ENCODE measurements at places on chromosomes 2 and 18. TPM values are rescaled to one million over a fixed set of nuclear protein-coding genes. Genes with fewer than 3 reads are reported as not detected.

DNA sequence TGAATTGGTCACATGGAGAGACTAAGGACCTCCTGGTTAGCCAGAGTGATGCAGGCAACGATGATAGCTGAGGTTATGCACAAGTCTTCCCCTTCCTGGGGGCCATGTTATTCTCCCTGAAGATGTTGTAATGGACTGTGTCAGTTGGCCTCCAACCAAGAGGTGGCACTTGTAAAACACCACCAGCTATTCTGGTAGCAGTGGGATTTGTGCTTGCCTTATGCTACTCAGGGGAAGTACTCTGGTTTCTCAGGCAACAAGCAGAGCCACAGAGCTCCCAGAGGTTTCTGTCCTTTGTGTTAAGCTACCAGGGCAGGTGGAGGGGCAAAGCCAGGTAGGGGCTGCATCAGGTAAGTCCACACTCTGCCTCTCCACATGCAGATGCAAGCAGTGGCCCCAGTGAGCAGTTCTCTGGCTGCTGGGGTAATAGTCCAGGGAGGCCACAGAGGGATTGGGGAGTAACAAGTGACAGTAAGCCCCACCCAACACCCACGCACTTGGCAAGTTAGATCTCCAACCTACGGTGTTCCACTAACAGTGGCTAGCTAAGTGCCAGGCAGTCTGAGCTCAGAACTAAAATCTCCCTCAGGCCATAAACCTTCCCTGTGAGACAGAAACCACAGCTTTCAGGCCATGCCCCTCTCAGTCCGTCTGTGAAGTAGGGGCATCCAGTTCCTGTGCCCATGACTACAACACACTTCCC lies 99.7 kb downstream of the RND3 start:
- no peaks in the 10 kb centered on the region for H3K36me3 ChIP-seq
- DNase-seq: no peak
- no peak overlapping the region for H3K27ac ChIP-seq
- no peak overlapping the region for H3K4me3 ChIP-seq
- no peaks in the 10 kb centered on the region for H3K27me3 ChIP-seq
- no peaks in the 10 kb centered on the region for H3K4me1 ChIP-seq

DNA sequence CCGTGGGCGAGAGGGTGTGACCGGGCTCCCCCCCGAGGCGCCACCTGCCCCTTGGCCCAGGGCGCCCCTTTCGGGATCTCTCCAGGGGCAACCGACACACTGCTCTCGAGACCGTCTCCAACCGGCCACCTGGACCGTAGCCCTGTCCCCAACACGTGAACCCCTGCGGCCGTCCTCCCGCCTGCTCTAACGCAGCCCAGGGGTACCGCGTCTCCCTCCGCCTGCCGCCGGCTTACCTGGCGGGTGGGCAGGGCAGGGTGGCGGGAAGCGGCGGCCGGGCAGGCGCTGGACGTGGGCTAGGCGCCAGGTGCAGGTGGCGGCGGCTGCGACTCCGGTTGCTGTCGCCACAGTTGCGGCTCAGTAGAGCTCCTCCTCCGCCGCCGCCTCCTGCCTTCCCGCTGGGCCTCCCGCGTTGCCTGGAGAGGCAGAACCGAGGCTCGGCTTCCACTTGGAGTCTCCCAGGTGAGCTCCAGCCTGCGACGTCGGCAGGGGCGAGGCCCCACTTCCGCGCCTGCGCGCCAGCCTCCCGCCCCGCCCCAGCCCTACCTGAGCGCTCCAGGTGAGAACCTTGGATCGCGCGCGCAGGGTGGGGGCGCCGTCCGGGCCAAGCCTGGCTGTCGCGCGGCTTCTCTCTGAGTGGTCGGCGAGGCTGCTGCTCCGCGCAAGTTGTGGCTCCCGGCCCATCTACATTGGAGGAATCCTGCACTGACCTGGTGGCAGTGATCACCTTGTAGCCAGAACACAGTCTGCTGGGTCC lies at the start of gene GALNT3:
Gene GALNT3, minus strand, starts transcription at position 469 of the 757 bp plus-strand sequence. CDS start 23,547 bp downstream, outside the sequence.
- no peaks in the 10 kb centered on the region for H3K4me1 ChIP-seq
- peak within 1 kb of the TSS; percentile 61 for H3K4me3 ChIP-seq
- no peaks in the 10 kb centered on the region for H3K27me3 ChIP-seq
- H3K27ac ChIP-seq: peak within 1 kb of the TSS; percentile 94
- DNase-seq: peak; percentile 92

GRCh38 chr2:26316845-26317244 lies 29.1 kb upstream of the SELENOI start:
- no peaks in the 10 kb centered on the region for H3K36me3 ChIP-seq
- no peak overlapping the region for H3K27ac ChIP-seq
- no peaks in the 10 kb centered on the region for H3K4me1 ChIP-seq
- DNase-seq: no peak

- peaks cover 22% of the 10 kb centered on the region for H3K36me3 ChIP-seq
- H3K4me1 ChIP-seq: peaks cover 3% of the 10 kb centered on the region
- no peaks in the 10 kb centered on the region for H3K27me3 ChIP-seq
- H3K27ac ChIP-seq: no peak overlapping the region
- H3K4me3 ChIP-seq: no peak overlapping the region
These were observed 47.2 kb downstream of the BOLA3 start for GRCh38 chr2:74100254-74101216.

DNA sequence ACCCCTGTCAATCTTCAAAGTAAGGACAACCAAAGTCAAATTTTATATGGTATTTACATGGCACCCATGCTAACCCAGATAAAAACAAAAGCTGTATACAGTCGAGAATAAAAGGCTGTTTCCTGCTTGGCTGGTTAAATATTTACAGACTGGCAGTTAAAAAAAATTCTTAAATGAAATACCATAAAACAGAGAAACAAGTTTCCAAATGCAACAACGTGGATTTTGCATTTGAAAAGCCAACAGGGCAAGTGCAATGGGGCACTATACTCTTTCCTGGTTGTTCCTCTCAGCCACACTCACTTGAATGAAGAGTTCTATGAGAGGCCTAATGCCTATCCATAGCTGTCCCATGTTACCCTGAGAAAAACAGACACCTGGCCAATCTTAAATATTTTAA lies 6.1 kb upstream of the NR4A2 start:
- peak overlapping the region; percentile 43 for H3K27ac ChIP-seq
- no peak for DNase-seq
- no peaks in the 10 kb centered on the region for H3K4me1 ChIP-seq
- no peaks in the 10 kb centered on the region for H3K36me3 ChIP-seq

DNA sequence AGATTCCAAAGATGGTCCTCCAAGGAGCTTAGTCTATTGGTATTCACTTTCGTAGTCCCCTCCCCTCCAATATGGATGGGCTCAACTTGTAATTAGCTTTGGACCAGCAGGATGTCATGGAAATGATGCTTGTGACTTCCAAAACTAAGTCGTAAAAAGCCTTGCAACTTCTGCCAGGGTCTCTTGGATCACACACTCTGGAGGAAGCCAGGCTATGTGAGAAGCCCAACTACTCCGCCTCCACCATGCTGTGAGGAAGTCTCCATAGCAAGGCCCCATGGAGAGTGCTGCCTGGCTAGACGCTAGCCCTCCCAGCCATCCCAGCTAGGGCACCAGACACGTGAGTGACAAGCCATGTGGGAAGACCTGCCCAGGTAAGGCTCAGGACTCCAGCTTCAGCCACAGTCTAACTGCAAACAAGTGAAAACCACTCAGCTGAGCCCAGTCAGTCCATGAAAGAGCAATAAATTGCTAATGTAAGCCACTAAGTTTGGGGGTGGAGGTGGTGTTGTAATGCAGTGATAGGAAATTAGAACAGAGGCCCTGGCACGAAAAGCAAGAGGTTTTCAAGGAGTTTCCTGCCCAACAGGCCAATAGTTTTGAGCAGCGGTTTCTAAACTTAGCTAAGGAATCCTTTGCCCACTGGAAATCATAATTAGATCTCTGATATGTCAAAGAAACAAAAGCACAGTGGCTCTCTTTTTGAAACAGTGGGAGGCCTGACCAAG lies 77.5 kb upstream of the GLI2 start:
- no peak overlapping the region for H3K27ac ChIP-seq
- H3K4me1 ChIP-seq: no peaks in the 10 kb centered on the region
- H3K4me3 ChIP-seq: no peak overlapping the region
- H3K36me3 ChIP-seq: no peaks in the 10 kb centered on the region
- no peaks in the 10 kb centered on the region for H3K27me3 ChIP-seq

GRCh38 chr2:10787176-10787968 lies 25.2 kb downstream of the PDIA6 start:
- no peaks in the 10 kb centered on the region for H3K27me3 ChIP-seq
- no peaks in the 10 kb centered on the region for H3K4me1 ChIP-seq
- peaks cover 18% of the 10 kb centered on the region for H3K36me3 ChIP-seq
- H3K27ac ChIP-seq: no peak overlapping the region

- no peak for DNase-seq
- no peaks in the 10 kb centered on the region for H3K4me1 ChIP-seq
- no peaks in the 10 kb centered on the region for H3K27me3 ChIP-seq
- H3K36me3 ChIP-seq: no peaks in the 10 kb centered on the region
- no peak overlapping the region for H3K4me3 ChIP-seq
These were observed 159.1 kb downstream of the PPP1R1C start for GRCh38 chr2:182144776-182145165.

DNA sequence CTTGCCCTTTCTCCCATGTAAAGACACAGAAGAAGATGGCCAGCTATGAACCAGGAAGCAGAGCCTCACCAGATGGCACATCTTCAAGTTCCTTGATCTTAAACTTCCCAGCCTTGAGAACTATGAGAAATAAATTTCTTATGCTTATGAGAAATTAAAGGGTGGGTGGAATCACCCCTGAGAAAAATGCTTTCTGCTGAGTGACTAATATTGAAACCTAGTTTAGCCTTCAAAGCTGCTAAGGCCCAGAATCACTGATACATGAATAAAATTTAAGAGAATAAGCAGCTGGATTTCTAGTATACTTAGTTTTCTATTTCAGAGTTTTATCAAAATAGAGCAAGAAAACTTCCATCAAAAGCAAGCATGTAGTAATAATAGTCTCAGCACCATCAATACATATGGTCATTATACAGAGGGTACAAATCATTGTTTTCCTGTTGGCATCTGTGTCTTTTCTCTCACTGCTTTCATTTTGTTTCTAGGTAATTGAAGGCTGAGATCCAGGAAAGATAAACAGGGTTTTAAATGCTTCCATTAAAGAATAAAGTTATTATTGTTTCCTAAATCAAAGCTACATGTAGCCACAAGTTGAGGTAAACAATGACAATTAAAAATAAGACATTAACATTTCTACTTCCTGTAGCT lies 53.3 kb upstream of the COL5A2 start:
- H3K4me1 ChIP-seq: no peaks in the 10 kb centered on the region
- H3K27me3 ChIP-seq: no peaks in the 10 kb centered on the region
- H3K36me3 ChIP-seq: no peaks in the 10 kb centered on the region
- no peak overlapping the region for H3K4me3 ChIP-seq
- H3K27ac ChIP-seq: no peak overlapping the region
- no peak for DNase-seq

GRCh38 chr2:121429119-121429903 lies 101.4 kb upstream of the RNU4ATAC start:
- H3K4me3 ChIP-seq: no peak overlapping the region
- H3K27ac ChIP-seq: no peak overlapping the region
- DNase-seq: no peak
- no peaks in the 10 kb centered on the region for H3K27me3 ChIP-seq
- H3K36me3 ChIP-seq: no peaks in the 10 kb centered on the region
- no peaks in the 10 kb centered on the region for H3K4me1 ChIP-seq

DNA sequence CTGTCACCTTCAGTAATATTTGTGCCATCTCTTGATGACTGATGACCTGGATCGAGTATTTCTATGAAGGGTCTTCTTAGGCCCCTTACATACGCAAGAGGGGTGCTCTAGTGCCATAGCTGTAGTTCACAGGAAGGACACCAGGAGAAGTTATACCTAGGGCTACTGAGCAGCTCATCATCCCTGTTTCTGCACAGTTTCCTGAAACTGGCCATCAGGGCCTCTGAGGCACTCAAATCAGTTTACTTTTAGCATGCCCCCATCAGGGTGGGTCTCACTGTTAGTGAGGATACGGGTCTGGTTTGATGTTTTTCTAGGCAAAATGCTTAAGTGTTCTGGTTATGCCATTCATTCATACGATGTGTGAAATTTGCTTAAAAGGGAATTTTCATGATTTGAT lies 20.0 kb upstream of the FBLN7 start:
- H3K36me3 ChIP-seq: no peaks in the 10 kb centered on the region
- DNase-seq: no peak
- H3K4me1 ChIP-seq: no peaks in the 10 kb centered on the region

DNA sequence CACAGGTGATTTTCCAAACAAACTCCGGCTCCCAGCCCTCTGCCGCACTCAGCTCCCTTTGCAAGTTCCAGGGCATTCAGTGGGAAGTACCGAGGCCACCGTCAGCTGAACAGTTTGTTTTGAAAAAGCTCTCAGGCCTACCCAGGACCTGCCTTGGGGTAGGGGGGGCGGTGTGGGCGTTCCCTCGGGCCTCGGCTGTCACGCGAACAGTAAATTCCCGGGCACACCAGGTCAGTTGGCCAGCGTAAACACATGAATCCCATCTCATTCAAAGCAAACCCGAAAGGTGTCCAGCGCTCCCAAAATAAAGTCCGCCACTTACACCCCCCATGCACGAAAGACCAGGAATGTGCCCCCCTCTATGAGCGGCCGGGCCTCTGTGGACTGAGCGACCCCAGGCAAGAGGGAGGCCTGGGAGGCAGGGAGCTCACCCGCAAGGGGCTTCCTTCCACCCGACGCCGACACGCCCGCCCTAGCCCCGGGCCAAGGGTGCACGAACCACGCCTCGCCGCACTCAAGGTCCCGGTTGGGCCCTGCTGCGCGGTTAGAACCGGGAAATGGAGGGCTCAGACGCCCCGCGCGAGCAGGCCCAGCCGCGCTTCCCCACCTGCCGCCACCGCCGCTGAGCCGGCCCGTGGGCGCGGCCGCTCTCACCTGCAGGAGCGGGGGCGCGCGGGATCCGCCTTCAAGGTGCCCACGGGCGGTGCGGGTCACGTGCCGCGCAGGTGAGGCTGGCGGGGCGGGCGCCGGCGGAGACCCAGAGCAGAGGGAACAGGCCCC lies at the start of gene WDSUB1:
Gene WDSUB1, minus strand, starts transcription at position 775 of the 780 bp plus-strand sequence. CDS start 3,634 bp downstream, outside the sequence.
- no peaks in the 10 kb centered on the region for H3K36me3 ChIP-seq
- no peaks in the 10 kb centered on the region for H3K4me1 ChIP-seq
- peak; percentile 75 for DNase-seq
- H3K27ac ChIP-seq: peak within 1 kb of the TSS; percentile 94
- H3K27me3 ChIP-seq: no peaks in the 10 kb centered on the region

DNA sequence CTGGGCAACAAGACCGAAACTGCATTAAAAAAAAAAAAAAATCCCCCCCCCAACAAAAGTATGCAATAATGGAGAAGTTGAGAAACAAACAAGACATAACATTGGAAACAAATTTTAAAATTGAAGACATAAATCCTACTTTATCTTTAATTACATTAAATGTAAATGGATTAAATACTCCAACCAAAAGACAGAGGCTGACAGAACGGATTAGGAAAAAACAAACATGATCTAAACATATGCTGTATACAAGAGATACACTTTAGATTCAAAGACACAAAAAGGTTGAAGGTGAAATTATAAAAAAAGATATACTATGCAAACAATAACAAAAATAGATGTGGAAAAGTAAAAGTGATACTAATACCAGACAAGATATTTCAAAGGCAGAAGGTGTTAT lies 350.8 kb upstream of the RGPD4 start:
- H3K4me3 ChIP-seq: no peak overlapping the region
- no peaks in the 10 kb centered on the region for H3K4me1 ChIP-seq
- DNase-seq: no peak
- no peaks in the 10 kb centered on the region for H3K27me3 ChIP-seq
- no peaks in the 10 kb centered on the region for H3K36me3 ChIP-seq
- no peak overlapping the region for H3K27ac ChIP-seq

- no peaks in the 10 kb centered on the region for H3K27me3 ChIP-seq
- no peak overlapping the region for H3K4me3 ChIP-seq
- no peak overlapping the region for H3K27ac ChIP-seq
- H3K4me1 ChIP-seq: no peaks in the 10 kb centered on the region
- H3K36me3 ChIP-seq: no peaks in the 10 kb centered on the region
These were observed 492.5 kb downstream of the NR4A2 start for GRCh38 chr2:155839991-155840390.

The FSHR gene
- total RNA-seq: 13.6 TPM

The C1QL2 gene
- total RNA-seq: 0.23 TPM

The APCDD1 gene
- total RNA-seq: 126 TPM

The CACNB4 gene
- total RNA-seq: 40.6 TPM

The ACVR2A gene
- 25.8 TPM for total RNA-seq

The INPP4A gene
- total RNA-seq: 12.9 TPM

The SKA1 gene
- 2.6 TPM for total RNA-seq

The LYPD6B gene
- total RNA-seq: 16.8 TPM

The ABHD1 gene
- total RNA-seq: 7.0 TPM
